ENCODE measurements at places on chromosomes 5 and 9.

GRCh38 chr9:129012893-129013448, 15.2 kb downstream of the SH3GLB2 start:
- DNase-seq = no peak

GRCh38 chr5:138460032-138460693, 5.1 kb upstream of the EGR1 start:
- no peak for DNase-seq

- DNase-seq = no peak
These were observed 125.6 kb upstream of the PPP1R26 start for GRCh38 chr9:135353935-135354334.

- no peak for DNase-seq
These were observed 66.4 kb downstream of the EFNA5 start for GRCh38 chr5:107604146-107604910.

DNA sequence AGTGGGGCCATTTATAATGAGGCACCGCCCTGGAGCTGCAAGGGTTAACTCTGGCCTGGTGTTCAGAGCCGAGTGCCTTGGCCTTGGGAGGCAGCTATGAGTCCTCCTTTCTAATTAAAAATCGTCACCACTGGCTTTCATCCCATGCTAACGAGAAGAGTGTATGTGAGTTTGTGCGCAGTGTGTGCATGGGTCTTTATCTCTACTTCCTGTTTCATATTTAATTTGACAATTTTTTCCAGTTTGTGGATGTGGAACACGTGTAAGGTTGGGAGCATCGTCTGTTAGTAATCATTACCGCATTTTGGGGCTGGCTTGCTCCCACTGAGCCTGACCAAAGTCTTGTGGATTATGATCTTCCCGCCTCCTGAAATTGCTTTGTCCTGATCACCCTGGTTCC, 76.4 kb downstream of the NDFIP1 start:
- no peak for DNase-seq

DNA sequence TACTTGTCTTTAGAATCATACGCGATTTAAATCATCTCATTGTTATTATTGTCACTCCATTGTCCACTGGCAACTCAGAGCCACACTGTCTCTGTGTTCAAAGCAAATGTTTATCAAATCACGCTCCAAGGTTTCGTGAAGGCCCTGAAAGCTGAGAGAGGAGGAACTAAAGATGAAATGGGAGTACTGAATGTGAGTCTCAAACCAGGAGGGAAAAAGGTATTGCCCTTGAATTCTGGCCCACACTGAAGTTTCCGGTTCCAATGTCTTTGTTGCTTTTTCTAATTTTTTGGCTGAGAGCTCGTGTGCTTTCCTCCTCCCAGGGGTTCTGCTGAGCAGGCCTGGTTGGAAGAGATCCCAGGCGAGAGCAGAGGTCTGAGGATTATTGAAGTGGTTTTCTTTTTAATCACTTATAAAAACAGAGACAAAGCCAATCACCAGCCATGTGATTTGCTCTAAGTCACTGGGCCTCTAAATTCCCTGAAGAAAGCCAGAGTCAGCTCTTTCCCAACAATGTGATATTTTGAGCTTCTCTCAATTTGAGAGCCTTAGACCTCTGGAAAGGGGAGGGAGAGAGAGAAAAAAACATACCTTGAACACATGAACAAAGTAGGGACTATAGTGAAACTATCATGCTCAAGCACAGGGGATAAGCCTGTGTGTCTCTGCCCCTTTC, 420.8 kb upstream of the GRAMD2B start:
- DNase-seq = peak; percentile 76

GRCh38 chr5:6522331-6522730, 73.7 kb downstream of the UBE2QL1 start:
- DNase-seq = no peak

DNA sequence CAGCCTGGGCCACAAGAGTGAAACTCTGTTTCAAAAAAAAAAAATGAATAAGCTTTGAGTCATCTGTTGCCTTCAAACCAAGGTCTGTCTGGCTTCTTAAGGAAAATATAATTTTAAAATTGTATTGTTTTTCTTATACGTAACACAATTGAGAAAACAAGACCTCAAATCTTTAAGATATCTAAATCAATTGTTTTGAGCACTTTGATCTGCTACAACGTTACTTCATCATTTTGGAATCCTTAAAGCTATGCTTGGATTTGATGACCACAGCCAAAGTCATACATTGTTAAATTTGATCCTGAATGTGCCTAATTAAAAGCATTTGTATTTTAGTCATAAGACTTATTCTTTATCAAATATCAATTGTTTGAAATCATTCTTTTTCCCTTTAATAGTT, 37.7 kb upstream of the VCAN start:
- DNase-seq = no peak

DNA sequence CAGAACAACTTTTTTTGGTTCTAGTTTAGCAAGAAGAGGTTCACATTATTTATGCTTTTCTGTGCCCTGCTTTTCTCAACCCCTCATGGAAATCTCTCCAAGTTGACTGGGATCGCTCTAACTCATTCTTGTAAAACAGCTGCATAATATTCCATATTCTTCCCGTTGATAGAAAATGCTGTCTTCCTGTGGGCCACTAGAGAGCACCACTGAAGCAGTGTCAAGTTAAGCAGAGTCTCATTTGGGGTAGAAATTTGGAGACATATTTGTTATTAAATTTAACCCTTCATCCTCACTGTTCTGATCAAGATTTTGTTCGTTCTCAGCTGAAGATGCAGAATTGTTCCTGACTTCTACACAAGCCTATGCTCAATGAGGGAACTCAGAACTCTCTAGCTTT, 140.1 kb downstream of the CEMIP2 start:
- no peak for DNase-seq

DNA sequence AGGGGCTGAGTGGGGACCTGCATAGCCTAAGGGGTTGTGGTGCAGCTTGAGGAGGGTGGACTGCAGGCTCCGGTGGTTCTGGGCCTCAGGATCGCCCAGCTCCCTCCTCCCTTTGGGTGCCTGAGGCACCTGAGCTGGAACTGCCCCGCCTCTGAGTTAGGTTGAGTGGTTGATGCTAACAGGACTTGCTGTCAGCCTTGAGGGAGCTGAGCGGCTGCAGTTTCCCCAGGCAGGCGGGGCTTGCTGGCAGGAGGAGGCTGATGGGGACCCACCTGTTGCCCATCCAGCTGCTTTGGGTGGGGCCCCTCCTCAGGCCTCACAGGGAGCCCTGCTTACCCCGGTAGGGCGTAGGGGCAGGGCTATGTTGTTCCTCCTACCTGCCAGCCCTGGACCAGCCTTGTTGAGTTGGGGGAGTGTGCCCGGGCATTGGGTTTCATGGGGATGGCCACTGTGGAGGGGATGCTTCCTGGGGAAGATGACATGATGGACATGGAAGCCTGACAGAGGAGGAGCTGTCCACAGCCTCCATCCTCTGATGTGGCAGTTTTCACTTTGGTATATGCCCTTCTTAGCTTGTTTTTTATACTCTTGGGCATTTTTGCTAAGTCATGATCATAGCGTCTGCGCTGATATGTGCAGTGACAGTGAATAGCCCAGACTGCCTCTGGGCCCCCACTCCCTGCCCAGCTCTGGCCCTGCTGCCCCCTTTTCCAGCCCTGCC, 14.3 kb downstream of the WNK2 start:
- DNase-seq = no peak

GRCh38 chr9:70035691-70036090, 8.0 kb upstream of the MAMDC2 start:
- no peak for DNase-seq

DNA sequence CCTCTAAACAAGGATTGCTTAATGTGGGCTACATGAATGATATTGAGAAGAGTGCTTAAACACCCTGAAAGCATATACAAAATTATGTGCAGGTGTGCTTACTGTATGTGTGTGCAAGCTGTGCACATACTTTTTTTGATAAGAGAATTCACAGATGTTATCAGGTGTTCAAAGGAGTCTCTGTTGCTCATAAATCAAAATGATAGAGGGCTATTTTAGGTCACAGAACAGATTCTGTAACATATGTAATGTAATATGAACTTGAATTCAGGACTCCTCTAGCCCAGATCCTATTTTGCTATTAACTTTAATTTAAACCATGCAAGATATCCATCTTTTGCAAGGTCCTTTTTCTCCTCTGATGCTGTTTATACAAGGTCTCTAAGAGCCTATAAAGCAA, 38.2 kb downstream of the CCDC192 start:
- DNase-seq = no peak

DNA sequence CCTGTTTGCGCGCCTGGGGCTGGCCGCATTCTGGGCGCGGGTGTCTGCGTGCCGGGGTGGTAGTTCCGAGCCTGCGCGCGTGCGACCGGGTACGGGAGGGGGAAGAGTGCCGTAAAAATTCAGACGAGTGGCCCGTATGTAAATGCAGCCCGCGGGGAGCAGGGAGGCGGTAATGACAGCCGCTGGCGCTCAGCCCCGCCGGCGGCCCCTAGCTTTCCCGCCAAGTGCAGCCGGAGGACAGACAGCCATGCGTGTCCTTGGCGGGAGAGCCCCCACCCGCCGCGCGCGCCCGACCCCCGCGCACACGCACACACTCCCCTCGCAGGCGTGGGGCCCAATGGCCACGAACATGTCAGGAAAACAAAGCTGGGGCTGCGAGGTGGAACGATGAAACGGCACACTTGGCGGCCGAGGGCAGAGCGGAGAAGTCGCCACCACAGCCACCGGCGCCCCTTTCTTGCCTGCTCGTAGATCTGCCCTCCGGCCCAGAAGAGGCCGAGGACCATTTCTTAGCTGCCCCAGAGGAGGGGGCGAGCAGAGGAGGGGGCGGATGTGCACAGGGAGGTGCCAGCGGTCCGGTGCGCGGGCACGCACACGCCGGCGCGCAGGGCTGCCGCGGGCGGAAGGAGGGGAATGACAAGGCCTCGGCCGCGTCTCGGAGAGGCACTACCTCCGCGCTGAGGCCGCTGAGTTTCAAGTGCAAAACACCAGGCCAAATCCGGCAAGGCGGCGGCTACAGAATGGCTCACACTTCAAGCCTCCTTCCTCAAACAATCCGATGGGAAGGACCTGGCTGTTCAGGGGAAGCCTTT, 208.4 kb downstream of the MEF2C start:
- peak; percentile 65 for DNase-seq

DNA sequence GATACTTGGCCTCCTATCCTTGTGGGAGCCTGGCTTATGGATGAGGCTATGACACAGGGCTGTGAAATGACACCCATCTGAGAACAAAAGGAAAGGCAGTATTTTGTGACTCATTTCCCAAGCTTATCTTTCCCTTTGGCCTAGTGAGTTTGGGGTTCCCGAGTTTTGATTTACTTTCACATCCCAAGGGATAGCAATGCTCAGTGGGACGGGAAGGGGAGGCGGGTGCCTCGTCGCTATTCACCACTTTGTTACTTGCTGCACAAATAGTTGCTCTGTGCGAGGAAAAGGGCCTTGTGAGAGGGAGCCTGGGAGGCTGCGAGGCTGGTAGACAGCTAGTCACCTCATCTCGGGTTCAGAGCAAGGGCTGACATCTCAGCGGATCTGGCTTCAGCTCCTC, 59.1 kb upstream of the ENTREP1 start:
- DNase-seq = no peak

DNA sequence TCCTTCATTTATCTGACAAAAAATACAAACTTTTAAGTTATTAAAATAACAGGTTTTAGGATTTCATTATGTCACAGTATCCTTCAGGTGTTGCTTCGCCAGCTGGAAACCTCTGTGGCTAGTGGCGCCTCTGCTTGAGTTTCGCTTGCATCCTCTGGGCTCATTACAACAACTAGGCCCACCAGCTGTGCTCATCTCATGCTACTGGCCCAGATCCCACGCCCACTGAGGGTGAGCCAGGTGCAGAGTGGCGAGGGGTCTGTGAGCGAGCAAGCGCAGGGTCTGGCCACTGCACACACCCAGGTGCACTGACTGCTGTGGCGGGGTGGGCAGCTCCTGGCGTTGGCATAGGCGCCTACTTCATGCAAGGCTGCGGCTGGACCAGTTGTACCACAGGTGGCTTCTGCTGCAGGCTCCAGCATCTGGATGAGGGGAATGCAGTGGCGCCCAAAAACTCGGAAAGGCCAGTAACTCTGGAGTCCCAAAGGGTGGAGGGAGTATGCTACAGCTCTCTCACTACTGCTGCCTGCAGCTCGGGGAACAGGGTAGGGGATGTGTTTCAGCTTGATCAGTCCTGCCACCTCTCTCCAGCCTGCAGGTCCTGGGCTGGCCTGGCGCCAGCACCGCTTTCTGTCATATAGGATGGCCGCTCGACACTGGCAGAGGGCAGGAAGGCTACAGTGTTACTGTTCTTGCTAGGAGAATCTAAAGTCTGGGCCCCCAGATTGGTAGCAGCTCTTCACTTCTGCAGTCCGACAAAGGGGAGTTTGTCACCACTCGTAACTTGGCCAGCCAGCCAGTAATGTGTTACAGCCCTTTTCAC, 452.1 kb downstream of the TUSC1 start:
- DNase-seq = no peak

GRCh38 chr9:90441814-90442213, 200.8 kb downstream of the DIRAS2 start:
- DNase-seq = no peak

- DNase-seq = peak; percentile 45
These were observed 35.1 kb upstream of the ORM1 start for GRCh38 chr9:114287763-114288192.

- DNase-seq = no peak
These were observed 116.1 kb upstream of the RASA1 start for GRCh38 chr5:87151547-87151946.
